GM06990 (cell line): ENCODE measurements at places on chromosomes 7 and 10.
A peak's percentile ranks its signal among the peaks of the same experiment; 100 is the strongest.

DNA sequence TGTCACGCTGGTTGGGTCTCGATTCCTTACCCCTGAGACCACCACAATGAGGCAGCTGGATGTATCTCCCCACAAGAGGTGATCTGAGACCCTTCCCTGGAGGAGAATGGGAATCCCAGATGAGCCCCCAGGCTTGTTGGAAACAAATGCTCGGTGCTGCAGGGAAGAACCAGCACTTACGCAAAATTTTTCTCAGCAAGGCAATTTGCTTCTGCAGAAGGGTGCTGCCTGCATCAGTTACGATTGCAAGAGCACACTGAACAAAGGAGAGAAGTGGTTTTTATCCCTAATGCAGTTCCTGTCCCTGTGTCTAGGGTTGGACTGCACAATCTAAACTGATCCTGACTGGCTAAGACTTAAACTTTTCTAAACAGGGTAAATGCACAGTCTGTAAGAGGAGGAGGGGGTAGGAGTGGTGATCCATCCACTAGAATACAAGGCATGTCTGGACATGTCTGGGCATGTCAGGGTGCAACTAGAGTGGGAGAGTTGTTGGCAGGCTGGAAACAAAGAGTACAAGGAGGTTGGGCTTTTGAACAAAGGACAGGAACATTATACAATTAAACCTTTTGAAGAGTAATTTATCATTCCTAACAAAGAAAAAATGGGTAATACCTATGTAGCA is 114.9 kb upstream of the FAM3C start:
- DNase-seq: no peak

DNA sequence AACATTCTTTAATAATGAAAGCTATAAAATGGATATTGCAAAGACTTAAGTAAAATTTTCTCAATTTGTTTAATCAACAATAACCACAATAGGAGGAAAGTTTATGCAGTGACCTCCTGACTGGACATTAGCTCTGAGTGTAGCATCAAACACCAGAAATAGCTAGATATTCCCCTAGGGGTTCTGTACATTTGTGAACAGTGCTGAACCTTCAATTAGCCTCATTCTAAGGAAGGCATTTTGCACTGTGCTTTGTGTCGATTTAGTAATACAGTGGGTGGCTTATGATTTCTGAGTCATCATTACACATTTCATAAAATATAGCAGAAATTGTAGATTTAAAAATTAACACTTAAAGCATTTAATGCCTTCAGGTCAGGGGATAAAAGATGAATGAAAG is 367.3 kb upstream of the PCDH15 start:
- no peak for DNase-seq

- no peak for DNase-seq
These were observed 62.9 kb upstream of the VKORC1L1 start for GRCh38 chr7:65809982-65810288.

DNA sequence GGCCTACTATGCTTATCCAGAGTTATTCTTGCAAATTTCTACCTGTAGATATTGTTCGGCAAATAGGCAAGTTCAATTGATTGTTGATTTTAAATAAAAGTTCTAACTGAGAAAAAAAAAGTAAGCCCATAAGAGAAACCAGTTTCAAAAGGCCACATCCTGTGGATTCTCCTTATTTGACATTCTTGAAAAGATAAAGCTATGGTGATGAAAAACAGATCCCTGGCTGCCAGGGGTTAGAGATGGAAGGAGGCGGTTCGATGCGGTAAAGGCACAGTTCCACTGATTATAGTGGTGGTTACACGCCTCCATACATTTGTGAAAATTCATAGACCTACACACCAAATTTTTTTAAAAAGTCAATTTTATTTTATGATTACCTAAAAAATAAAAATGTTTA is 347.8 kb downstream of the KCNMA1 start:
- no peak for DNase-seq

GRCh38 chr7:105028004-105028403 is 14.0 kb downstream of the KMT2E start:
- DNase-seq: no peak

DNA sequence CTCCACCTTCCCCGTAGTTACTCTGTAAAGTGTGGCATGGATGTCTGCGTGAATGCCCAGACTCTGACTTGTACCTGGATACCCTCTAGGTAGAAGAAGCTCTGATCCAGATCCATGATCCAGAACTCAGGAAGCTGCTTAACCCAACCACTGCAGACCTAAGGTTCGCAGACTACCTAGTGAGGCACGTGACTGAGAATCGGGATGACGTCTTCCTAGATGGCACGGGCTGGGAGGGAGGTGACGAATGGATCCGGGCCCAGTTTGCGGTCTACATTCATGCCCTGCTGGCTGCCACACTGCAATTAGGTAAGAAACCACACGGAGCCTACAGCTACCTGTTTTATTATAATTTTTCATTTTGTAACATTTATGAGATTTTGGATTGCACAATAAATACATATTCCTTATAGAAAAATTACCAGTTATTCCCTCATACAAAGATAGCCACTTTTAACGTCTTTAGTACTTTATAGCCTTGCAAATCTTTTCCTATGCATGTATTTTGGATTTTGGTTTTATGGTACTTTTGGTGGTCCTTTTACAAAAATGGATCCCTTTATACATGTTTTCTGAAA is 77.9 kb downstream of the AVL9 start:
- no peak for DNase-seq

GRCh38 chr10:116845823-116846222 is 3.5 kb upstream of the ENO4 start:
- DNase-seq: no peak

- no peak for DNase-seq
These were observed 187.0 kb downstream of the PTPN20 start for GRCh38 chr10:47098238-47098637.

DNA sequence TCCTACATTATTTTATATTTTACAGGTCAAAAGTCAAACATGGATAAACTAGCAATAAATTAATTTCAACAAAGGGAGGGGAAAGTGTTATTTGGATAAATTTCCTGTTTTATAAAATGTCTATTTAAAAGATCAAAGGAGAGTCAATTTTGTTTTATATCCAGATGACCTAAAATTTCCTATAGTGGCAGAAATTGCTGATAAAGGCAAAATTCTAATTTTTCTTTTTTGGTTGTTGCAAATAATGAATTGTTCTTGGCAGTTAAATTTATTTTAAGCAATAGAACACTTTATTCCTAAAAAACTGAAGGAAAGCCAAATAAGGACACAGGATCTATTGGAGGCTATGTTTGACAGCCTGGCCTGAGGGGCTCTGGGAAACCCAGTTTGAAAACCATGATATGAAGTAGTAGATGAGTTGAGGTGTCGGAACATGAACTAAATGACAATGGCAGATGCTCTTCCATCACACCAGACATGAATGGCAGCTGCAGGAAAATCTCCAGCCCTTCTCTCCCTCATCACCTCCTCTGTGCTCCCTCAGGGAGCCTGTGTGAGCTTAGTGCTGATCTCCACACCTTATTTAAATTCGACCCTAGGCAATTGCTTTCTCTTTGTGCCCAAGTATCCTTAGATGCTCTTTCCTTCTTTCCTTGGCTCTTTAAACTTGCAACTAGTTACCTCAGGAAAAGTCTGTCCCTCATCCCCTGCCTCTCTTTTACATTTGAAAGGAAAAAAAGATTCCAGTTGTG is 395.0 kb downstream of the THSD7A start:
- DNase-seq: no peak

DNA sequence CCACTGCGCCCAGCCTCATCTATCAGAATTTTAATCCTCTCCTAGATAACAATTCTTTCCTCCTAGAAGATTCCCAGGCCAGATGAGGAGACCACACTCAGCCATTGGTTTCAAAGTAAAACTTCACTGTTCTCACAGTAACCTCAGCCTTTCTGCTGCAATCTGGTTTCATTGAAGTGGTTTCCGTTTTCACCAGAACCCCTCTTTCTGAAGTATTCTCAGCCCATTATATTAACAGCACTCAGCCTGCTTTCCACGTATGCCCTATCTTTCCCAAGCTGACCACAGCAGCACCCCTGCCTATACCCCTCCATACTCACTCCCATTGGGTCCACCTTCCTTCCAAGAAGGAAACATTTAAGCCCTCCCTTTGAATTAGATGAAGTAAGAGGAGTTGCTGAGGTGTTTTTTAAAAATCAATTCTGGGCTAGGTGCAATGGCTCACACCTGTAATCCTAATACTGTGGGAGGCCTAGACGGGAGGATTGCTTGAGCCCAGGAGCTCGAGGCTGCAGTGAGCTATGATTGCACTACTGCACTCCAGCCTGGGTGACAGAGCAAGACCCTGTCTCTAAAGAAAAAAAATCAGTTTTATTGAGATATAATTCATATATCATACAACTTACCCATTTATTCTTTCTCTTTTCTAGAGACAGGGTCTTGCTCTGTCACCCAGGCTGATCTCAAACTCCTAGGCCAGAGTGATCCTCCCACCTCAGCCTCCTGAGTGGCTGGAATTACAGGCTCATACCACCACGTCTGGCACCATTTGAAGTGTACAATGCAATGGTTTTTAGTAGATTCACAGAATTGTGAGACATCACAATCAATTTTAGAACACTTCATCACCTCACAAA is 11.3 kb downstream of the PLAU start:
- no peak for DNase-seq

DNA sequence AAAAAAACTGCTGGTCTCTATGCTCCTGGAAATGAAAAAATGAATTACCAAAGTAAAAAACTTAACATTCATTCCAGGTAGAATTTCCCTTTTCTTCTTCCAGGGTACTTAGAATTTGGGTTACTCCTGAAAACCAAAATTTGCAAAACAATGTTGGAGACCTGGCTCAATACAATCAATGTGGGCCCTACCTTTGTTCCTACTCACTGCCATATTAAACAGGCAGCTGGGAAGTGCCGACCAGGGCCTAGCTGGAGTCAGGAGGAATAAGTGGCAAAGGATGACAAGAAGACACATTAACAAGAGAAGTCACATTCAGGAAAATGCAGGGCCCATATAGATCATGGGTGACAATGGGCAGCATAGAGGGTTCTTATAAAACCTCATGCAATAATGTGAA is 6.4 kb upstream of the AGK start:
- no peak for DNase-seq

DNA sequence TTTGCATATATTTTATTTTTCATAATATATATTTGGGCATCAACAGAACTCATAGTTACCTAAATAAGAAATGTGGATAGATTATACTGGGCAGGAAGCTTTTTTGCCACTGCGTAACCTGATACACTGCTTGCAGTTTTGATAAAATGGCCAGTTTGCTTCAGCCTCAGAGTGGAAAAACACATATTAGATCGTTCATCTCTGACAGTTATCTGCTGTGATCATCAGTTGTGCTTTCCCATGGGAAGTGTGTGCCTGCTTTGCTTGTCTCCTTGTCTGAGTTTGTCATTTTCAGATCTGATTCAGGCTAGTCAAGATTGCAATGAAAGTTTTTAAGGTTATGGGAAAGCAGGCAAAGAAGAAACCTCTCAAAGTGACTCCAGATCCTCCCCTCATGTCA is 54.0 kb downstream of the ADAM12 start:
- no peak for DNase-seq

DNA sequence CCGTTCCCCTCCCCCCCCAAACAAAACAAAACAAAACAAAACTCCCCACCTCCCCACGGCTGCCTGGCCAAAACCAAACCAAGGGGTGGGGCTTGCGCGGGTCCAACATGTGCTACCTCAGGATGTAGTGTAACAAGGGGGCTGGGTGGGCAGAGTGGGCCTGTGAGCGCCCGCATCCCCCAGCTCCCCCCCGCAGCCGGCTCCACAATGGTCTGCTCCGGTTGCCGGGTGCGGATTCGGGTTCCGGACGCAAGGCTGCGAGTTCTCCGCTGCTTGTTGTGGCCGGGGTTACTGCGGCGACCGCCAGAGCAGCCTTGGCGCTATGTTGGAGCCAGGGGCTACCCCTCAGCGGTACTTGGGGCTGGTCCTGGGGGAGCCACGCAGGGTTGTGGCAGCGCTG is 4.9 kb downstream of the C10orf143 start:
- no peak for DNase-seq

DNA sequence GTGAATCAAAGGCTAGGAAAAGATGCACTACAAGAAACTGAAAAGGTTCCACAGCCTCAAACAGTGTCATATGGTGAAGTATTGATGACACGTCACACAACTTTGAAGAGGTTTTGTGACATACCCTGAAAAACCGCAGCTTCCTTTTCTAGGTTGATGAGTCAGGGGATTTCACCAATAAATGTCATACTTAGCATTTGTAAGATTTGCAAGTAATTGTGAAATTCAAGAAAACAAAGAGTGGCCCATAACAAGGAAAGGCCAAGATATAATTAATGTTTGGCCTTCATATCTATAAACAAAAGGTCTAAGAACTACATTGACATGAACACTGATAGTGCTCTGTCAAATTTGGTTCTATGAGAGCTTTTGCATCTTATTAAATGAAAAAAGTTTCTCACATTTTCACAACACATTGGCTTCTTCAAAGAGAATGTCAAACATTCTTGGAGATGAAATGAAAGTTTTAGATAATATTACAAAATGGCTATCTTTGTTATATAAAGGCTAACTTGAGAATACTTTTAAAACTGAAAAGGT is 62.0 kb upstream of the NAMPT start:
- DNase-seq: peak; percentile 73

DNA sequence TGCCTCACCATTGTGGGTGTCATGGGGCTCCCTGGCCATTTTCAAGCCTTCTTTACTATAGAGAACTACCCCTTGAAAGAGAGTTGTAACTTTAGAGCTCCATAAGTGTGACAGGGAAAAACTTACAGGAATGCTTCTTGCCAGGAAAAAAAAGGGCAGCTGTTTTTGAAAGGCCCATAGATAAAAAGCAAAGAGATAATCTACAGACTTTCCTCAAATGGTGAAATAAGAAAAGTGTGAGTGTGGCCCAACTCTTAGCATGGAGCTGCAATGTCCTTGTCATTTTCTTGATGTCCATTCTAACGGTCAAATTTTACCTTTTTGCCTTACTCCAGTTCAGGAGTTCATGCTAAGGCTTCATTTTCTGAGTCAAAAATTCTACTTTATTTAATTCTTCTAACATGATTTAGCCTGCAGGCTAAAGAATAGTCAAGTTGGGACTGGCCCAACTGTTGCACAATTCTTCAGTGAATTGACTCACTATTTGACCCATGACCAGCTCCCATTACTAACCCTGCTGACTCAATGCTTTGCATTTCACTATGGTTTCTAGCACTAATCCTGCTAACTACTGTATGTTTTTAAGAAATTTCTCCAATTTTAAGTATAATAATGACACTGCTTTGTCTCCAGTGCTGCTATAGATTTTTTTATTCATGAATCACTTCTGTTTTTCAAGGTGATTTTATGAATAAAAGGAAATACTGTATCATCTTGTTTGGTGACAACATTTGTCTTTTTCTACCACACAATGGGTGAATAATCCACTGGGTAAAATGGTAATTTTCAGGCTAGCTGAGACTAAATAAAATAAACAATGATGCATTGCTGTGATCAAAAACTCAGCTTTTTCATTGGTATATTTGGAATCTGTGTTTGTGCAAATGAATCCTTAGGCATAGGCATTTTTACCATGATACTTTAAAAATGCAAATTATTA is 41.4 kb upstream of the SGCE start:
- DNase-seq: no peak

DNA sequence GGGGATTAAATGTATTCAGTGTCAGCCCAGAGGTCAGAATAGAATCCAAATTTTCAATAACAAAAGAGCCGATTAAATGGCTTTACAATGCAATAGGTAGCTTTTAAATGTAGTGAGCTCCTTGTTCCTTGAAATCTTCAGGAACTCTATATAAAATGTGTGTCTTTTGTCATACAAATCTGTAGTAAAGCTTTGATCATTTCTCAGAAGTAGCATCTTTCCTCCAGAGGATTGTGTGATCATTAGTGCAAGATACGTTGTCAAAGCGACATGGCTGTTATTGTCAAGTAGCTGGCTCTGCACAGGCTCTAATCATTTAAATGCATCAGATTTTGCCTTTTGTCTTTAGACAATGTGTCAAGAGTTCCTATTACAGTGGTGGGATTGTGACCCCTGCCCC is 116.1 kb upstream of the NAMPT start:
- no peak for DNase-seq
